ENCODE measurements at places on chromosomes 13 and 19.

GRCh38 chr13:41177616-41178015 is 16.8 kb downstream of the KBTBD7 start:
- DNase-seq, result no peak

DNA sequence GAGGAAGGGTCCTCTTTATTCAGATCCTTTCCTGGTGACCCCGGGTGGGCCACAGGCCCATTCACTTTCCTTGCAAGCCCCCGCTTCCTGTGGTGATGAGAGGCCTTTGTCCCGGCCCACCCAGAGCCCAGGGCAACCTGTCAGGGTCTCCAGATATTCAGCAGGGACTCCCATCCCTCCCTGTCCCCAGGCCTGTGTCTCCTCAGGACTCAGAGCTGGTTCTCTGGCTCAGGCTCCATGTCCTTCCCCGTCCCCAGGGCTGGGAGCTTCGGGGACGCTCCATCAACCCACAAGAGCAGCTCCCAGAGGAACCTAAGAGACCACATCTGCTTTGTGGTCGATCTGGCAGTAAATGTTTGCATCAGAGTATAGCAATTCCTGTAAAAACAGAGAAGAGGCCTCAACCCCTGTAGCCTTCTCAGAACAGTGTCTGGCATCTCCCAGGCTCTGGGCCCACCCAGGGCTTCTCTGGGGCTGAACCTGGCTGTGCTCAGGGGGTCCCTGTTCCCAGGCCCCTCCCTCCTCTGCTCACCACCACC is 7.8 kb downstream of the CEACAM4 start:
- DNase-seq, result no peak

- DNase-seq, result no peak
Measured at GRCh38 chr19:31284621-31285020, 64.6 kb downstream of the TSHZ3 start.

DNA sequence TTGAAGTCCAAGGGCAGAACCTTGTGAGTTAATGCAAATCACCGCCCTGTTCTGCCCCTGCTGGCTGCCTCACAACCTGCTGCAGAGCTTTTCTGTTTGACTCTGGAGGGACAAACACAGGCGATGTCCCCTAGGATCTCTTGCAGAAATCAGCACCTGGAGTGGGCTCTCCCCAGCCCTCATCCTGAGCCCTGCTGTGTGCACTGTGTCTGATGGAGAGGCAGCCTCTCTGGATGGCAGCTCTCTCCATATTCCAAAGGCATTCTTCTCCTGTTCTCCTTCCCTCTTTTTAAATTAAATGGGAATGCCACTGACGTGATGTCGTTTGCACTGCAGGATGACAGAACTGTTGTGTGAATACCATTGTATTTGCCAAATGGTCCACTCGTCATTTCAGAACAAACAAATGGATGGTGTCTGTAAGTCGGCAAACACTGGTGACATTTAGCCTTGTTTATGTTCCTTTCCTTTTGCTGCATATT is 184.1 kb downstream of the ZNF536 start:
- DNase-seq, result no peak

DNA sequence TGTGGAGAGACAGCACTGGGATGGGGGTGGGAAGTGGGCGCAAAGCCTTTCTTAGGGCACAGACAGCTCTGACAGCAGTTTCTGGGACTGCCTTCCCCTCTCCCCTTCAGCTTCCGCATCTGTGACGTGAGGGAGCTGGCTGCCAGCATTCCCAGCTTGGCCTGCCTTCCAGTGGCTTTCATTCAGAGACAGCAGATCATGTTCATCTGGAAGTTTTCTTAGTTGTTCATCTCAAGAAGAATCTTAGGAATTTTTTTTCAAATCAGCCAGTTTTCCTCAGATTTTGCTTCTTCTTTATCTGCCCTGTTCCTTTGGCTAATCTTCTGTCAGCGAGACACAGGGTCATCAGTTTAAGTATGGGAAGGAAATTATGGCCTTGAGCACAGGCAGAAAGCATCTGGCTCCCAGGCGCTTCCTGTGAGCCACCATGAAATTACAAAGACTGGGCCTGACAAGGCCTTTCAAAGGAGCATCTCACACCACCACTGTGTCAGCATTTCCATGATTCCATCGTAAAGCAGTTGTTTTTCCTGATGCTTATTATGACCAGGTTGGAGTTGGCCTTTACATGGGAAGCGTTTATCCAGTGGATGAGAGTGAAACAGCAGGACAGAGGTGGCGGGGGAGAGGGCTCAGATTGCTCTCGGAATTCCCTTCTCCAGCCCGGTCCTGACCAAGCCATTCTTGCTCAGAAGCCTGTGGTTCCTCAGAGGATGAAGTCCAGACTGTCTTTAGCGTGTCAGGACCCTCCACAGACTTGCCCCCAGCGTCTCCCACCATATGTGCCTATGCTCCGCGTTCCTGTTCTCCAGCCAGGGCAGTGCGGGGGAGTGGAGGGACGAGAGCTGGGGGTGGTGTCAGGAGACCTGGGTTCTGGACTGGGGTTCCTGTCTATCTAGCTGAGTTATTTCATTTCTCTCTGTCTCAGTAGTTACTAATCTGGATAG is 43.6 kb downstream of the ARHGAP35 start:
- no peak for DNase-seq

DNA sequence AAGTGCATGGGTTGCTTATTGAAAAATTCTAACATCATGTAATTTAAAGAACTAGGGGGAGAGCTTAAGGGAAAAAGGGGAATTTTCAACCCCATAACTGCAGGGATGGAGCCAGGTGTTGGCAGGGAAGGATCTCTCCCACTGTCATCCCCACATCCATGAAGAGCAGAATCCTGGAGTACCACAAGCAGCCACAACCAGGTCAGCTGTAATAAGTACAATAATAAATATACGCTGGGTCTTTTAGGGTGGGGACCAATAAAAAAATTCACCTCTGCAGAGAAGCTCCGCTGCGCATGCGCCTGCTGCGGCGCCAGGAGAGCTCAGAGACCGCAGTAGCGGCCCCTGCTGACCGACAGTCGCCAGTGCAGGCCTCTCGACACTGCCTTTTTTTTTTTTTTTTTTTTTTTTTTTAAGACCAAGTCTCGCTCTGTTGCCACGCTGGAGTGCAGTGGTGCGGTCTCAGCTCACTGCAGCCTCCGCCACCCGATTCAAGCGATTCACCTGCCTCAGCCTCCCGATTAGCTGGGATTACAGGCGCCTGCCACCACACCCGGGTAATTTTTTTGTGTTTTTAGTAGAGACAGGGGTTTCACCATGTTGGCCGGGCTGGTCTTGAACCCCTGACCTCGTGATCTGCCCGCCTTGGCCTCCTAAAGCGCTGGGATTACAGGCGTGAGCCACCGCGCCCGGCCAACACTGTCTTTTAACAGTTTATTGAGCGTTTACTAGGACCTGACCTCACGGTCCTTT is 2.5 kb upstream of the EEF2 start:
- peak; percentile 90 for DNase-seq

DNA sequence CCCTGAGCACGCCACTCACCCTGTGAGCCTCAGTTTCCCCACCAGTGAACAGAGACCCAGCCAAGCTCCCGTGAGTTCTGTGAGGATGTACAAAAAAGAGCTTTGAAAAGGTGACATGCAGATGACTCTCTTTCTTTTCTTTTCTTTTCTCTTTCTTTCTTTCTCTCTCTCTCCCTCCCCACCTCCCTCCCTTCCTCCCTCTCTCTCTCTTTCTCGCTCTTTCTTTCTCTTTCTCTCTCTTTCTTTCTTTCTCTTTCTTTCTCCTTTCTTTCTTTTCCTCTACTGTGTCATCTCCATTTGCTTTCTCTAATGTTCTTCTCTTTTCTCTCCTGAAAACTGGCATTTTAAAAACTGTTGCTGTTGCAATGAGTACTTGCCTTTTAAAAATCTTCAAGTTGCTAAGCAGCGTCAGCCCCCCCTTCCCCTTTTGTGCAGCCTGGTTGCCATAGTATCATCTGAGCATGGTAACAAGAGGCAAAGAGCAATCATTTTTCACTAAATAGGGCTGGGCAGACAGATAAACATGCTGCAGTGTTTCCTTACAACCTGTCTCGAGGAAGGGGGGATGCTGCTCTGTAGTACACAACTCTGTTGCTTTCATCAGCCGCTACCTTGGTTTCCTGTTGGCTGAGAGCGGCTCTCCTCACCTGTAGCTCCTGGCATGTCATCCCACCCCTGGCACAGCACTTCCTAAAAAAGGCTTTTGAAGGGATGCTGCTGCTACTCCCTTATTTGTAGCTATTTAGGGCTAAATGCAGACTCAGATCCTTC is 108.7 kb upstream of the MBNL2 start:
- DNase-seq, result no peak

GRCh38 chr19:32197896-32198882 is 147.2 kb upstream of the ZNF507 start:
- no peak for DNase-seq

DNA sequence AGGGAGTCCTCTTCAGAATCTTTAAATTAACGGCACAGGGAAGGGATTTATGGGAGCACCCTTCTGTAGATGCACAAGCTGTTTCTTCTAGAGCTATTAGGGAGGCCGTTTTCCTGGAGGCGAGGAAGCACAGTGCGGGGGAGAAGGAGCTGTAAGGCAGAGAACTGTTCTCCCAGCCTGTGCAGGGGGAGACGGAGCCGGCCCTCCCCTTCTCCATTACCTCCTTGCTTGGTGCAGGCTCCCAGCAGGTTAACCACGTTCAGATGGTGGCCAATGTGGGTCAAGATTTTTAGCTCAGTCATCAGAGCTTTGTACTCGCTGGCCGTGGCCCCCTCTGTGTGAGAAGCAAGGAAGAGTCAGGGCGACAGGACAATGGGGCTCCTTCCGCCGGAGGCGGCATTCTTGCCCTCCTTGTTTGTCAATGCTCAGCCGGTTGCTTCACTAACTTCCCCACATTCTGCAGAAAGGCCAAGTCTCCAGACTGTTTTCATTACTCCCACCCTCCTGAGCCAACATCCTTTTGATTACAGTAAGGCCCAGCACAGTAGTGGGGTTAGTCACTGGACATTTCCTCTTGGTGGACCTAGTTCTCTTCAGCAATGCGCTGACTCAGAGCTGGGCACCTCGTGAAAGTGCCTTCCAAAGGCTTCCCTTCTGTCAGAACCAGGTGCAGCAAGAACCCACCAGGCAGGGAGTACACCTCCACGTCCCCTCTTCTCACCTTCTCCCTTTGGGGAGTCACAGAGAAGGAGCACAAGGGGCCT is 165.4 kb downstream of the FLT1 start:
- no peak for DNase-seq

- no peak for DNase-seq
Measured at GRCh38 chr13:112253631-112254030, 122.5 kb upstream of the SPACA7 start.

GRCh38 chr19:8648240-8648639 is 17.8 kb downstream of the NFILZ start:
- DNase-seq, result no peak

GRCh38 chr13:24668955-24669582 is 11.1 kb upstream of the ATP12A start:
- DNase-seq, result no peak

- DNase-seq, result peak; percentile 57
Measured at GRCh38 chr19:47107202-47107952, 6.2 kb downstream of the ZC3H4 start.

DNA sequence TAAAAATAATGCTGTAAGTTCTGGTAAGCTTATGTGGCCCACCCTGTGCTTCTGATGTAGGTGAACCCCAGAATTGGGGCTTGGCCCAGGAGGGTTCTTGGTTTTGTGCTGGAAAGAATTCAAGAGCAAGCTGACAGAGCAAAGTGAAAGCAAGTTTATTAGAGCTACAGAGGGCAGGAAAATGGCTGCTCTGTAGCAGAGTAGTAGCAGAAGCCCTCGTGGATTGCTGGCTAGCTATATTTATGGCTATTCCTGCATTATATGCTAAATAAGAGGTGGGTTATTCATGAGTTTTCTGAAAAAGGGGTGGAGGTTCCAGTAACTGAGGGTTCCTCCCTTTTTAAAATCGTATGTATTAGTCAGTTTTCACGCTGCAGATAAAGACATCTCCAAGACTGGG is 20.6 kb upstream of the ZNF599 start:
- DNase-seq, result no peak

DNA sequence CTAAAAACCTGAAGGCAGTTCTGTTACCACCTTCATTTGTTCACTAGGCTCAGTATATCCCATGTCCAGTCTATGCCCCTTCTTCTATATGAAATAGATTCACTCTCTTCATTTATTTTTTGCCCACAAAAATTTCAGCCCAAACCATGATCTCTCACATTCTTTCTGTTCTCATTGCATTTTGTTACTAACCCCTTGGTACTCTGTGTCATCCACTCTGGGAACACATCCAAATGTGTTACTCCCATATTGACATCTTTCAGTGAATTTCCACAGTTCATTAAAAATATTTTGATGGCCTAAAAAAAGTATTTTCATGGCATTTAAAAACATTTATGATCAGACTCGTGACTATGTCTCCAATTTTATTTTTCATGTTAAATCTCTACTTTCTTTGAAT is 378.9 kb downstream of the SLITRK1 start:
- DNase-seq, result no peak

DNA sequence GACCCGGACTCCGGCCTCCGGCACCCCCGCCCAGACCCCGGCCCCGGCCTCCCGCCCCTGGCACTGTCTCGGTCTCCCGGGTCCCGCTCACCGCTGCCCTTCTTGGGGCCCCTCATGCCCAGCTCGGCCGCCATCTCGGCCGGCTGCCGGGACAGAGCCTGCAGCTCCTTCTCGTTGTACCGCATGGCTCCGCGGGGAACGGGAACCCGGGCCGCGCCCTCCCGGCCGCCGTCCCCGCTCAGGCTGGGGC is 140 bp downstream of the PLEKHJ1 start:
- DNase-seq, result no peak

- no peak for DNase-seq
Measured at GRCh38 chr13:95260031-95260525, 41.2 kb downstream of the ABCC4 start.

- no peak for DNase-seq
Measured at GRCh38 chr19:1646659-1647453, 5.6 kb downstream of the TCF3 start.

- no peak for DNase-seq
Measured at GRCh38 chr13:73390100-73390499, 331.3 kb downstream of the KLF5 start.

DNA sequence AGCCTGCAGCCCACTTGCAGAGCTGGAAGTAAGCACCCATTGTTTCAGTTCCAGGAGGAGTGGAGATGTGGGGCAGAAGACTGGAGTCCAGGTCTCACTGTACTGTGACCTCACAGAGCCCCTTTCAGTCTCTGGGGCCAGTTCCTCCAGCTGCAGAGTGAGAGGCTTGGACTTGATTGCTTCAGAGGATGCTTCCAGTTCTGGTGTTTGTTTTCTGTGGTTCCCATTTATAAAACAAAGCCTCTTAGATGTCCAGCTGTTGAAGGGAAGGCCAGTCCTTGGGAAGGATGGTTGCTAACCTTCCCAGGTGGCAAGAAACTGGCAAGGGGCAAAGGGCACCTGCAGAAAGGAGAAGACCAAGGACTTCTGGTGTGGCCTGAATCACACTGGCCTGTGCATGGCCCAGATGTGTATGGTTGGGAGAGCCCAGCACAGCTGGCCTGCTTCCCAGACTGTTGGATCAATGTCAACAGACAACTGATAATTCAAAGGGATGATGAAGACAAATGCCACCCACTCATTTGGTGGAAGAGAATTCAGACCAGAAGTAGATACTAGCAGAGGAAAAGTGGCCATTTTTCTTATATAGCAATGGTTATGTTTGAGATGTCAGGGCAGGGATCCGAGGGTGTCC is 218.5 kb downstream of the ZNF536 start:
- DNase-seq, result no peak
